Left cardiac atrium (tissue), 4 donors: ENCODE measurements at places on chromosomes 2 and 18. TPM values are rescaled to one million over a fixed set of nuclear protein-coding genes. Genes with fewer than 3 reads are reported as not detected.
A peak's percentile ranks its signal among the peaks of the same experiment; 100 is the strongest.

Gene KANSL1L
- total RNA-seq: 15.5 TPM

Gene TNS1
- 508 TPM for total RNA-seq

Gene GAL3ST2
- total RNA-seq: 0.44 TPM

Gene MYCN
- total RNA-seq: 0.53 TPM

Gene TUBA3E
- total RNA-seq: 6.0 TPM

DNA sequence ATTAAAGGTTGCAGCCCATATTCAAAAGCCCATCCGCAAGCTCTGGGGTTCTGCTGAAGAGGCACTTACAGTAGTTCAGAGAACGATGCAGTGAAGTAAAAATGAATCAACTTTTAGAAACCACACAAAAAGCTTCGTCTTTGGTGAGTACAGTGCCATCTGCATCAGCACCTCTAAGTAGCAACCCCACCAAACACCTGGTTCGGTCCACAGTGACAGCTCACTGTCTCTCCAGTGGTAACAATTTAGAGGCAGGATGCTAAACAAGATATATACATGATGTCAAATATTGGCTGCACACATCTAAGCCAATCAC, 275.4 kb upstream of the TCF4 start:
- DNase-seq: no peak

- DNase-seq: no peak
Measured at GRCh38 chr2:7609556-7609955, 692.3 kb downstream of the RNF144A start.

- DNase-seq: no peak
Measured at GRCh38 chr18:9796935-9797549, 88.7 kb upstream of the TXNDC2 start.

GRCh38 chr2:70789304-70790135, 923 bp downstream of the FIGLA start:
- DNase-seq: peak; percentile 73

DNA sequence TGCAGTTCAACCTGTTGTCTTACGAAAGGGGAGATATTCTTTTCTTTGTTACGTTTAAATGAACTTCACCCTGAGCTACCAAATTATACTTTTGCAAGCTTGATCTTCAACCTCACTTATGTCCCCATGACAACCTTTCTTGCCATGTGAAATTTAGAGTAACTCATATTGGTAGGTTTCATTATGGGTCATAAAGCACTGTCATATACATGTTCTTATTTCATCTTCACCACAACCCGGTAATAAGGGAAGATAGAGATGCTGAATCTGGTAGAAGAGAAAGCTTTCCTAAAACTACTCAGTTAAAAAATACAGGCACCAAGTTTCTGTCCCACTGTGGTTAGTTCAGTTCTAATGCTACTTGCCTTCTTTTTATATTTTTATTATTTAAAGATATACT, 208.5 kb upstream of the NRP2 start:
- DNase-seq: no peak

DNA sequence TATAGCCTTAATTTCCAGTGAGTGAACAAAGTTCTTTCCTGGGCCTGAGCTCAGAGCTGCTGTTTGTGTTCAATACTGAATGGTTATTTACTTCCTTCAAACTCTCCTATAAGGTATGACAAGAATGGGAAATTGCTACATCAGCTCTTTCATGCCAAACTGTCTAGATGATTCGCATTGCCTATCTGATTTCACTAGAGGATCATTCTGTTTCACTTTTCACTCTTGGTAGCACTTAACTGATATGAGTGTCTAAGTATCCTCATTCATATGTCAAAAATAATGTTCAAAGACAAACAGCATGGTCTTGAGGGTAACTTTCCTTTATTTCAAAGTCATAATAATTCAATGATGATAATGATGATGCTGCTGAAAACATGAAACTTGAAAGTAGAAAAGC, 32.9 kb upstream of the SCG2 start:
- DNase-seq: no peak

GRCh38 chr2:201644001-201644400, 698 bp upstream of the TMEM237 start:
- no peak for DNase-seq

- no peak for DNase-seq
Measured at GRCh38 chr2:65530547-65531320, 98.3 kb upstream of the SPRED2 start.

GRCh38 chr18:41966943-41967342, 11.9 kb downstream of the PIK3C3 start:
- no peak for DNase-seq

DNA sequence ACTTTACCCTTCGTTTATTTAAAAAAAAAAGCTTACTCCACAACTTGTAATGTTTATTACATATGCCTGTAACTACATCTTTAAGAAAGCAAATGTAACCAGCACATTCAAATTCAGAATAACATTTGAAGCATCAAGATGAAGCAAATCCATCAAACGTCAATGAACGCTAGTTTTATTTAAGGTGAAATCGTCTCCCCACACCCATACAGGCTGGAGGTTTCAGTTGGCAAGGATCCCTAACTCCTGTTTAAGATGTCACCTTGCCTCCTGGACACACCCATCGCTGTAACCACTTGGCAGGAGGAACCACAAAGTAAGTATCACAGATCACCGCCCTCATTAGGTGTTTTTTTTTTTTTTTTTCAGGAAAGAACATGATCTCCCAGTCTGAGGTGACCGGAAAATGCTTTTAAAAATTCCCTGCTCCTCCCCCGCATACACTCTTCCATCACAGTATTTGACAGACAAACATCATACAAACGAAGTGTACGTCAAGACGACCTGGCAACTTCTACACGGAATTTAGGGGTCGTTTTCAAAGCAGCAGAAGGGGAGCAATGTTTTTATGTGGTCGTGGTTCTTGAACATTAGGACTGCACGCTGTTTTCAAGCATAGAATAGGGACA, 19.7 kb upstream of the STPG4 start:
- DNase-seq: peak; percentile 39

GRCh38 chr2:7270011-7270431, 352.8 kb downstream of the RNF144A start:
- no peak for DNase-seq

- no peak for DNase-seq
Measured at GRCh38 chr18:32598144-32598543, 127.5 kb upstream of the GAREM1 start.

GRCh38 chr2:142095647-142096046, 35.2 kb downstream of the LRP1B start:
- no peak for DNase-seq
